ENCODE measurements at places on chromosomes 6 and 20. TPM values are rescaled to one million over a fixed set of nuclear protein-coding genes. Genes with fewer than 3 reads are reported as not detected.

Gene DLL1
- 2.0 TPM for total RNA-seq

Gene E2F1
- total RNA-seq: 29.6 TPM

Gene TRERF1
- total RNA-seq: 5.5 TPM

Gene DNAAF9
- 16.7 TPM for total RNA-seq

Gene BPI
- total RNA-seq: not detected
